A549 treated with dexamethasone at 1 μM for 4 hours (cell line): ENCODE measurements at places on chromosomes 7 and 10. TPM values are rescaled to one million over a fixed set of nuclear protein-coding genes. Genes with fewer than 3 reads are reported as not detected.

The FBH1 gene
- total RNA-seq = 33.6 to 40.3 TPM (median 35.9 TPM) in 5 replicates

The ABCA13 gene
- total RNA-seq = 0.01 to 0.06 TPM (median 0.05 TPM) in 5 replicates

The PSMA2 gene
- total RNA-seq = 129 to 209 TPM (median 148 TPM) in 5 replicates

The COL28A1 gene
- total RNA-seq = 0.43 to 0.85 TPM (median 0.60 TPM) in 5 replicates

The NPSR1 gene
- not detected in 5 replicates for total RNA-seq

The GJD4 gene
- total RNA-seq = 0.05 to 0.06 TPM in 2 of 5 replicates, not detected in the others

The PROSER2 gene
- total RNA-seq = 30.6 to 35.9 TPM (median 33.1 TPM) in 5 replicates

The FAM25G gene
- total RNA-seq = 0.83 to 0.92 TPM in 2 of 5 replicates, not detected in the others

The OGDHL gene
- 0.41 to 0.60 TPM (median 0.50 TPM) in 5 replicates for total RNA-seq

The SLC16A12 gene
- total RNA-seq = 0.45 to 2.0 TPM (median 1.5 TPM) in 5 replicates

The PRLHR gene
- total RNA-seq = 0.01 TPM in 1 of 5 replicates, not detected in the others

The RASSF4 gene
- total RNA-seq = 3.8 to 6.1 TPM (median 5.0 TPM) in 5 replicates

The OR6V1 gene
- total RNA-seq = not detected in 5 replicates

The PTF1A gene
- total RNA-seq = not detected in 5 replicates

The GRB10 gene
- total RNA-seq = 47.3 to 61.4 TPM (median 56.9 TPM) in 5 replicates

The ZPBP gene
- total RNA-seq = not detected in 5 replicates

The MINDY4 gene
- total RNA-seq = 2.1 to 2.6 TPM (median 2.4 TPM) in 5 replicates

The RAPGEF5 gene
- 0.14 to 0.29 TPM (median 0.17 TPM) in 5 replicates for total RNA-seq

The OR2A5 gene
- not detected in 5 replicates for total RNA-seq

The GPR26 gene
- total RNA-seq = not detected in 5 replicates

The CH25H gene
- 0.68 to 0.97 TPM (median 0.71 TPM) in 5 replicates for total RNA-seq

The GRM3 gene
- total RNA-seq = not detected in 5 replicates

The INMT gene
- not detected in 5 replicates for total RNA-seq

The EVX1 gene
- total RNA-seq = 0.07 to 0.19 TPM (median 0.13 TPM) in 5 replicates

The FBXL13 gene
- 0.09 to 0.62 TPM (median 0.31 TPM) in 5 replicates for total RNA-seq

The ZP3 gene
- 15.6 to 18.3 TPM (median 17.2 TPM) in 5 replicates for total RNA-seq

The CD36 gene
- 0.06 to 0.15 TPM (median 0.08 TPM) in 4 of 5 replicates, not detected in the other for total RNA-seq

The WDFY4 gene
- 0.01 to 0.06 TPM (median 0.01 TPM) in 3 of 5 replicates, not detected in the others for total RNA-seq

The DRGX gene
- total RNA-seq = 0.05 TPM in 2 of 5 replicates, not detected in the others

The ZNF862 gene
- total RNA-seq = 2.6 to 4.0 TPM (median 3.0 TPM) in 5 replicates

The ZNF777 gene
- 14.5 to 23.6 TPM (median 22.4 TPM) in 5 replicates for total RNA-seq

The C10orf67 gene
- total RNA-seq = 0.06 to 0.09 TPM (median 0.07 TPM) in 3 of 5 replicates, not detected in the others

The RBP4 gene
- total RNA-seq = 4.9 to 13.0 TPM (median 9.9 TPM) in 5 replicates

The NRF1 gene
- 9.3 to 12.4 TPM (median 10.7 TPM) in 5 replicates for total RNA-seq
